Smooth muscle cell of the umbilical artery (primary cell): ENCODE measurements at places on chromosomes 12 and 14. TPM values are rescaled to one million over a fixed set of nuclear protein-coding genes. Genes with fewer than 3 reads are reported as not detected.

GLT1D1 gene
- not detected in 2 replicates for total RNA-seq

ACOT6 gene
- not detected in 2 replicates for total RNA-seq

DAO gene
- not detected in 2 replicates for total RNA-seq

CKAP4 gene
- 696 and 797 TPM in 2 replicates for total RNA-seq

SOCS2 gene
- total RNA-seq = 0.59 and 0.97 TPM in 2 replicates

LMO3 gene
- total RNA-seq = 0.14 and 2.1 TPM in 2 replicates

IL31 gene
- not detected in 2 replicates for total RNA-seq

IL22 gene
- not detected in 2 replicates for total RNA-seq

CCDC177 gene
- total RNA-seq = not detected in 2 replicates

LRP1-AS gene
- not detected in 2 replicates for total RNA-seq

ETFBKMT gene
- total RNA-seq = 2.0 and 3.0 TPM in 2 replicates

PTGER2 gene
- 4.8 and 8.0 TPM in 2 replicates for total RNA-seq

ACADS gene
- total RNA-seq = 3.0 and 7.4 TPM in 2 replicates

SCN8A gene
- total RNA-seq = 38.6 and 47.1 TPM in 2 replicates

VWF gene
- total RNA-seq = 0.83 and 1.5 TPM in 2 replicates

SLC6A12 gene
- under 0.01 TPM in 1 of 2 replicates, not detected in the other for total RNA-seq

ZNF605 gene
- total RNA-seq = 13.7 and 19.7 TPM in 2 replicates

OVCH1 gene
- total RNA-seq = not detected in 2 replicates

ALDH2 gene
- 24.1 and 30.3 TPM in 2 replicates for total RNA-seq
